ENCODE measurements at places on chromosomes 11 and 22. TPM values are rescaled to one million over a fixed set of nuclear protein-coding genes. Genes with fewer than 3 reads are reported as not detected.

- H3K27ac ChIP-seq = peak overlapping the region; percentile 98
- H3K4me3 ChIP-seq = peak overlapping the region; percentile 95
- no peak for DNase-seq
- no peaks in the 10 kb centered on the region for H3K27me3 ChIP-seq
These were observed 4.2 kb upstream of the NEAT1 start for GRCh38 chr11:65418431-65418680.

The C22orf42 gene
- not detected for total RNA-seq

The TTLL1 gene
- 7.8 TPM for total RNA-seq

The SHANK2 gene
- not detected for total RNA-seq

The OR51M1 gene
- total RNA-seq = not detected

DNA sequence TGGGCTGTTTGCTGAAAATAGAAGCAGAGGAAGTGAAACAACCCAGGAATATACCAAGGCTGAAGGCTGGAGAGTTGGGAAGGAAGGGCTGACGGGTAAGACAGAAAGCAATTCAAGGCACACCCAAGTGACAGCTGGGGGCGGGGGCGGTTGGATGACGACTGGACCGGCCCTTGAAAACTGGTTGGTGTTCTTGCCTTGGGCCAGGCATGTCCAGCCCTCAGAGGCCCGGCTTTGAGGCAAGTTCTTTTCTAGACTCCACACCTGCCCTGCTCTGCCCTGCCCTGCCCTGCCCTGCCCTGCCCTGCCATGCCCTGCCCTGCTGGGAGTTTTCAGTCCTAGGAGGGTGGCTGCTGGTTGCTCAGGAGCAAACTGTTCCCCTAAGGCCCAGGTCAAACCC, 34.2 kb upstream of the CACNG2 start:
- H3K27ac ChIP-seq = no peak overlapping the region
- H3K4me1 ChIP-seq = no peaks in the 10 kb centered on the region
- no peak overlapping the region for H3K4me3 ChIP-seq
- DNase-seq = no peak

DNA sequence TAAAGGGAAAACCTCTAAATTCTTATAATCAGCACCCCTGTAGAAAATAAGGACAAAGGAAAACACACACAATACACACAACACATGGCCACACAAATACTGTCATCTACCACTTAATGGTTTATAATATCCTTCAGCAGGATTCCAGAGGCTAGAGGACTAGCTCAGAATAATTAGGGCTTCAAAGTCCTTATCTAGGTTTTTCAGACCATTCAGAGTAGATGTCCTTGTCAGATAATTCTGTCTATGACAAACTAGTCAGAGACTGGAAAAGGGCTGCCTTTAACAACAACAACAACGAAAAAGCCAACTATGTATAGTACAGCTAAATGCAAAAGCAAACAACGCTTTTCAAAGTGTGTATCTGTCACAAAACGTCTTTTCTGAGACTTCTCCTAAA, 456.5 kb upstream of the CNTN5 start:
- H3K36me3 ChIP-seq = no peaks in the 10 kb centered on the region
- H3K4me3 ChIP-seq = no peak overlapping the region
- no peak overlapping the region for H3K27ac ChIP-seq
- no peaks in the 10 kb centered on the region for H3K27me3 ChIP-seq

GRCh38 chr22:32617271-32617670, 142.7 kb downstream of the FBXO7 start:
- H3K36me3 ChIP-seq = no peaks in the 10 kb centered on the region
- H3K4me3 ChIP-seq = no peak overlapping the region
- no peak overlapping the region for H3K27ac ChIP-seq
- H3K4me1 ChIP-seq = no peaks in the 10 kb centered on the region
- no peak for DNase-seq

DNA sequence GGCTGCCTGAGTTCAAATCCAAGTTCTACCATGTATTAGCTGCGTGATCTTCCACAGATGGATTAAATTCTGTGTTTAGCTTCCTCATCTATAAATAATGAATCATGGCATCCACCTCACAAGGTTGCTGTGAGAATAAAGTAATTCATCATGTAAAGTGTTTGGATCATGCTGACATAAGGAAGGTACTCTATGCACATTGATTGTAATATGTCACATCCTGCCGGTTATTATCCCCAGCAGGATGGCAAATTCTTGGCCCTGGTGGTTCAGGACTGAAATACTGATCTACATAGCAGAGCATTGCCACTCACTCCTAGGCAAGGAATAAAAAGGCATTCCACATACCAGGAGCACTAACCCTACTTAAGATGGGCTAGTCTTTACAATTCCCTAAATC, 40.8 kb downstream of the LGR4 start:
- DNase-seq = no peak

- no peaks in the 10 kb centered on the region for H3K27me3 ChIP-seq
- H3K27ac ChIP-seq = no peak overlapping the region
- no peaks in the 10 kb centered on the region for H3K36me3 ChIP-seq
- H3K4me1 ChIP-seq = no peaks in the 10 kb centered on the region
- no peak for DNase-seq
These were observed 65.0 kb downstream of the PARVB start for GRCh38 chr22:44088976-44089570.
